ENCODE measurements at places on chromosomes 16 and 17.

GRCh38 chr16:15854906-15855703, 1.7 kb downstream of the MYH11 start:
- no peak for DNase-seq

DNA sequence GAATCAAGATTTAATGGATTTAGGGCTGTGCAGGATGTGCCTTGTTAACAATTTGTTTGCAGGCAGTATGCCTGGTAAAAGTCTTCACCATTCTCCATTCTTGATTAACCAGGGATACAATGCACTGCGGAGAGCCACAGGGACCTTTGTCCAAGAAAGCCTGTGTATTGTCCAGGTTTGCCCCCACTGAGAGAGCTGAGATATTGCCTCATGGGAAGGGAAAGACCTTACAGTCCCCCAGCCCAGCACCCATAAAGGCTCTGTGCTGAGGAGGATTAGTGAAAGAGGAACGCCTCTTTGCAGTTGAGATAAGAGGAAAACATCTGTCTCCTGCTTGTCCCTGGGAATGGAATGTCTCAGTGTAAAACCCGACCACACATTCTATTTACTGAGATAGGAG, 2169.6 kb downstream of the TP53TG3F start:
- DNase-seq, result no peak

GRCh38 chr17:40499551-40500189, 1.8 kb downstream of the TNS4 start:
- DNase-seq, result no peak

DNA sequence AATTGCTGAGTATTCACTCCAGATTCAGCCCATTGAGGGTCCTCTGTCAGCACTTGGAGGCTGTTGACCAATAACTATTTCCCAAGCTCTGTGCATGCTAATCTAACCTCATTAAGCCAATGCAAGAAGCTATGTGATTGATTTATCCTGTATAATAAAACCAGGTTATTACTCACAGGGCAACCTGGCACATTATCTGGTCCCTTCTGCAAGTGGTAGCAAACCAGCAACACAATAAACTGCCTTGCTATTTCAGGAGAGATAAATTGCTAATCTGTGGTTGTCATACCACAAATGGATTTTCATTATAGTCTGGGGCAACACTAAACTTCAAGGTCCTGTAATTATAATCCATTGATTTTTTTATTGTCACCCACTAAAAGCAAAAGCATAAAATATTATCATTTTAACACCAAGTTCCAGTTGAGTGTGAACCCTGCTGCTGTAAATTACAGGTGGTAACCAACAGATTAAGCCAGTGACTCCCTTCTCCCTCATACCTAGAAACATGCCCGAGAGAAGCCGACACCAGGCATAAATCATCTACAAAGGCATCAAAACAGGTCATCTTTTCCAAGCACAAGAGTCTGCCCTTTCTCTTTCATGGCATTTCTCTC, 51.1 kb upstream of the SOX9 start:
- DNase-seq, result no peak

Data from fibroblast of skin of left biceps (primary cell).